ENCODE measurements at places on chromosomes 16 and 17.
A peak's percentile ranks its signal among the peaks of the same experiment; 100 is the strongest.

DNA sequence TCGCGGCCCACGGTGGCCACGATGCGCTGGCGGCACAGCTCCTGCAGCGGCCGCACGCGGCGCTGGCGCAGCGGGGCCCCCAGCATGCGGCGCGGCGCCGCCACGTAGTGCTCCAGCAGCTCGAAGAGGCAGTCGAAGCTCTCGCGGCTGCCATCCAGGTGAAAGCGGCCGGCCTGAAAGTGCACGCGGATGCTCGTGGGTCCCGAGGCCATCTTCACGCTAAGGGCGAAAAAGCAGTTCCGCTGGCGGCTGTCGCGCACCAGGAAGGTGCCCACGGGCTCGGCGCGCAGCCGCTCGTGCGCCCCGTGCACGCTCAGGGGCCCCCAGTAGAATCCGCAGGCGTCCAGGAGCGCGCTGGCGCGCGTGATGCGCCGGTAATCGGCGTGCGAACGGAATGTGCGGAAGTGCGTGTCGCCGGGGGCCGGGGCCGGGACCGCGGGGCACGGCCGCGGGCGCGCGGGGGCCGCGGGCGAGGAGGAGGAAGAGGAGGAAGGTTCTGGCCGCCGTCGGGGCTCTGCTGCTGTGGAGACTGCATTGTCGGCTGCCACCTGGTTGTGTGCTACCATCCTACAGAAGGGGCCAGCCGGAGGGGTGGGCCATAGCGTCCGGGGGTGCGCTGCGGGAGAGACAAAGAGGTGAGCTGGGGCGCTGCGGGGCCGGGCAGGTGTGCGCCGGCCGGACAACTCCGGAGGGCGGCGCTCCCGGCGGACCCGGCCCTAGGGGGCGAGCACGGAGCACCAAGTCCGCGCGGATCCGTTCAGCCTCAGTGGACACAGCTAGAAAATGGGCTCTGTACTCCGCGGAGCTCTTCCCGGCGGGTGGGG lies 879 bp downstream of the SOCS1 start:
- H3K27ac ChIP-seq = peak overlapping the region; percentile 90
- H3K36me3 ChIP-seq = peaks cover 48% of the 10 kb centered on the region
- peak; percentile 64 for DNase-seq
- H3K4me3 ChIP-seq = peak overlapping the region; percentile 92
- peaks cover 56% of the 10 kb centered on the region for H3K4me1 ChIP-seq

DNA sequence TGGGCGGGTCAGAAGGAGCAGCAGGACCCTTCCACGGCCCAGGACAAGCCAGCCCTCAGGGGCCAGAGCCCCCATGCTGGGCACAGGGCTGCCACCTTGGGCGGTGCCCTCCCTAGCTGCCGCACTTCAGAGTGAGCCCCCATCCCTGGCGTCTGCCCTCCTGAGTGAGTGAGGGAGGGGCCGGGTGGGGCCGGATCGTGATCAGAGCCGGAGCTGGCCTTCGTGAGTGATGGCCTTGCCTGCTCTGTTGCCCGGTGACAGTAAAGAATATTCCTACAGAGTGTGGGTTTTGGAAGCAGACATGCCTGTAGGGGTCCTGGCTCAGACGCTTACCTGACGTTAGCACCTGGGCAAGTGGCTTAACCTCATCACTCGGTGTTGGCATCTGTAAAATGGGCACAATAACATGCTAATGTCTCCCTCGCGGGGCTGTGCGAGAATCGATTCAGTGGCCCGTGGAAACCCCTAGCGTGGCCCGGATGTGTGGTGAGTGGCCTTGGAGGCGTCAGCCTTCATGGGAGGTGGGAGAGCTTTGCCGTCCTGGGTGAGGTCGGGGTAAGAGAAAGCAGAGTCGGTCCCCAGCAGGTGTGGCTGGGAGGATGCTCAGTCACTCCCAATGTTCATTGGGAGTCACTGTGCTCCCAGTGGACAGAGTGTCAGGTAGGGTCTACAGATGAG lies 26.1 kb downstream of the JPH3 start:
- H3K27ac ChIP-seq = no peak overlapping the region
- H3K4me3 ChIP-seq = no peak overlapping the region
- DNase-seq = no peak
- H3K36me3 ChIP-seq = no peaks in the 10 kb centered on the region
- H3K27me3 ChIP-seq = peaks cover 18% of the 10 kb centered on the region
- H3K4me1 ChIP-seq = no peaks in the 10 kb centered on the region

GRCh38 chr16:46828943-46829342 lies 2.0 kb downstream of the C16orf87 start:
- peak overlapping the region; percentile 97 for H3K27ac ChIP-seq
- H3K4me1 ChIP-seq = peaks cover 42% of the 10 kb centered on the region
- peaks cover 16% of the 10 kb centered on the region for H3K36me3 ChIP-seq
- H3K27me3 ChIP-seq = peaks cover 6% of the 10 kb centered on the region
- no peak for DNase-seq

DNA sequence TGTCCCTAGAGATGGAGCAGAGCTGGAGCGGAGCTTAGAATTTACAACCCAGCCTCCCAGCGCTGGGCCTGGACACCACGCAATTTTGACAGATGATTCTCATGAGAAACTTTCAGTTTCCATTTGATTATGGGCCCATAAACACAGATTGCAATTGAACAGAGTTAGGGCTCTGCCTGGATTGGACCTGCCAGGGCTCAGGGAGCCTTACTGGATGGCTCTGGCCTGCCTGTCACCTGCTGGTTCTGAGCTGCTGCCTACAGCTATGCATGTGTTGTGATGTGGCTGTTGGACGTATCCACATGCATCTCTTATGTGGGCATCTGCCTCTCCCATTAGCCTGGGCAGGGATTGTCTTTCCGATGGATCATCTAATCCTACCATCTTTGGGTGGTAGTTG lies 73.4 kb upstream of the SDK2 start:
- H3K4me1 ChIP-seq = peaks cover 45% of the 10 kb centered on the region
- H3K4me3 ChIP-seq = no peak overlapping the region
- peaks cover 10% of the 10 kb centered on the region for H3K27me3 ChIP-seq
- DNase-seq = no peak
- peaks cover 8% of the 10 kb centered on the region for H3K36me3 ChIP-seq

All from activated CD4-positive, alpha-beta T cell treated with anti-CD3 and anti-CD28 coated beads, Interleukin-2, amount 10 ng/mL, durations not matched to agents 7 days and 5 days (primary cell).